Astrocyte of the spinal cord (primary cell): ENCODE measurements at places on chromosomes 13 and 19.

DNA sequence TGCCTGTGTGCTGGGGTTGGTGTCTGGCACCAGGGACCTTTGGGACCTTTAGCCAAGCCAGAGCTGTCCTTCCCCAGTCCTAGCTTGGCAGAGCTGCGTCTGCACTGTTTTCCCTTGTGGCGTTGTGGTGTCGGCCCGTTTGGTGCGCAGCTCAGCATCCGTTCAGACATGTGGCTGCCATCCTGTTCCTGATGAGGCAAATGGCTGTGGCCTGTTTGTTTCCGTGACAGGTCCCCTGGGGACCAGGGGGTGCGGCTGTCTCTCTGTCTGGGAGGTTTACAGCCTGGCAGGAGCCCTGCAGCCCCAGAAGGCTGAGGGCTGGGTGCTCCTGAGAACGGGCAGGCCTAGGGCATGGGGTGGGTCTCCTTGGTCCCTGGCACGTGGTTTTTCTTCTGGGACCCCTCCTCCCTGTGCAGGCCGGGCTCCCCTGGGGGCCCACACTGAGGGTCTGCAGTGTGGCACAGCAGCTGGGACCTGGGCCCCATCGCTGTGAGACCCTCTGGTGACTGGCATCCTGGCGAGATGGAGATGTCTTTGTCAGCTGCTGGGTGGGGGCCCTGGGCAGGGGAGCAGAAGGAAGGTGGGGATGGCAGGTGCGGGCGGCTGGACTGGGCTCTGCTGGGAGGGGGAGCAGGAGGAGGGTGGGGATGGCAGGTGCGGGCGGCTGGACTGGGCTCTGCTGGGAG, 4.0 kb downstream of the SPPL2B start:
- DNase-seq, result no peak

DNA sequence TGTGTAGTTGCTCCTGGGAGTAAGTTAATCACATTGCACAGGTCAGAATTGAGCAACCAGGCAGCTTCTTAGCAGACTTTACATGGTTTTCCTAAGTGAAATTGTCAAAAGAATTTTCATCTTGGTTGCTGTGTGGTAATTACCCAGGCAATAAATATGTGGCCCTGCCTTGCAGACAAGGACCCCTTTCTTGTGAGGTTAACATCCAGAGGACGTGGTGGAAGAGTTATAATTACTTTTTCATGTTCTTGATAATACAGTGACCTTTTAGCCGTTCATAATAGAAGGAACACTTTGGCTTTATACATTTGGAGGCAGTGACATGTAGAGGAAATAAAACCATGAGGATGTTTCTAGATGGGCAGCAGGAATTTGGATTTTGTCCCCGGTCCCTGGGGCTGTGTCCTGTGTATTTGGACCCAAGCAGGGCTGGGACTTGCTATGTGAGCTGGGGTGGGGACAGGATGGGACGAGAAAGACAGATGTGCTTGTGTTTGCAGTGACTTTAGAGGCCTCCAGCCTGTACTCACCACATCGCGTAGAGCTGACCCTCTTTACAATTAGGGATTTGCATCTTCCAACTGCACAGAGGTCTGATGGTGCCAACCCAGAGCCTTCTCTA, 156.2 kb downstream of the STK24 start:
- DNase-seq, result no peak

DNA sequence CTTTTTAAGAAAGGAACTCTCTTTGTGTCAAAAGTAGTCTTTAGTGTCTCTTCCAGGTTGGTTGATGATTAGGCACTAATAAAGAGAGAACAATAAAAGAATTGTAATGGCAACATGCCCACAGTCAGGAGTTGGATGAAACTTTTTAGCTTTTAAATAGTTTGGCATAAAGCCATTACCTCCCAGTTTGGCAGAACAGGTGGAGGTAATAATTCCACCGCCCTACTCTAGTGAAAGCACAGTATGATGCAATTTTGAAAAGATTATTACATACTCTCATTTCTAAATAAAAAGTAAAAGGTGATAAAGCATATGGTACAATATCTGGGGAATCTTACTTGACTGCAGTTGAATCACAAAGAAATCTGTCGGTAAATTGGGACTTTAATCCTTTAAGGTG, 497.6 kb downstream of the SUCLA2 start:
- DNase-seq, result no peak

GRCh38 chr13:32427852-32428580, at the start of gene N4BP2L1:
Gene N4BP2L1 (minus strand): TSS chr13:32428130. CDS start chr13:32428082, 48 bp downstream.
- DNase-seq, result peak; percentile 31
